ENCODE measurements at places on chromosomes 5 and 9.

DNA sequence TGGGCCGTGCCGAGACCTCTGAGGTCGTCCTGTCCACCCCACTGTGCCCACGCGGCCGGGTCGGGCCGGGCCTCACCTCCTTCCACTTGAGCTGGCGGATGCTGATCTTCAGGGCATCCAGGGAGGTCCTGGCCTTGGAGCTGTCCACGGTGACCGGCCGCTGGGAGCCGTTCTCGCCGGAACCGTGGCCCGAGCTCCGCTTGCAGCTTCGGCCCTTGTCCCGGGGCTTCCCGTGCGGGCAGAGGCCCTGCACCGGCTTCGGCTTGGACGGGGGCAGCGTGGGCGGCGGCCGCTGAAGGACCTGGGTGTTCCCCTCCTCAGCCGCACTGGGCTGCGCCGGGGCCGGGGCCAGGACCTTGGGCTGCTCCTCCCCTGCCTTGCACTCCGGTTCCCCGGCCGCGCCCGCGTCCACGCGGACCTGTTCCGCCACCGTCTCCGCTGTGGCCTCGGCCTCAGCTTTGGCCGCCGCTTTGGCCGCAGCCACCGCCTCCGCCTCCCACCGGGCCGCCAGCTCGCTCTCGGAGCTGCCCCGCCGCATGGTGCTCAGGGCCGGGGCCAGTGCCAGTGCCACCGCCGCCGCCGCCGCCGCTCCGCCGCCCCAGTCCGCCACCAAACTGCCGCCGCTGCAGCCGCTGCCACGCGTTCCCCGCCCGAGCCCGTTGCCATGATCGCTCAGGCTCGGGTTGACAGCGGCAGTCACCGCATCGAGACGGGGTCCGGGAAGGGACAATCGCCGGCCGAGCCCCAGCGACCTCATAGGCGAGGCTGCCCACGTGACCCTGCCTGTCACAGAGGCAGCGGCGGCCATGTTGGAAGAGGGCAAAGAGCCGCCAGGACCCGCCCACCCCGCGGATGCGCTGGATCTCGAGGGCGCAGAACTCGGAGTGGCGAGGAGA, at the start of gene TTLL11:
TSS of gene TTLL11 (minus strand) at position 698 of the 896 bp plus-strand sequence. CDS start at position 538, 160 bp downstream.
- DNase-seq: peak; percentile 95

DNA sequence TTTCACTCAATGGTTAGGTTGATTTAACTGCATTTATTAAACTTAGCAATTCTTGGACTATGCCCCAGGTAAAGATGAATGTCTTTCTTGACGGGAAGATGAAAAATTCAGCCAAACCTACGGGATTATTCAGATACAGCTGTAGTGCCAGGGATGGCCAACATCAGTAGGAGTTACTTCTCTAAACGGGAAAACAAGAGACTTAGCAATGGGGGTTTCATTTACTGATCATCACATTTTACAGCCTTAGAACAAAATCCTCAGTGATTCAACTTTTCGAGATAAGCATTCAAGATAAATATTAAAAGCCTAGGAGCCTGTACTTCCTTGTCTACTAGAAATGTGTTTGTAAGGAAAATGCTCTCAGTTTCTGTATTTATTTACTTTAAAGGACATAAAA, 46.1 kb downstream of the S1PR3 start:
- no peak for DNase-seq

GRCh38 chr5:173557123-173557903, 59.1 kb downstream of the BOD1 start:
- DNase-seq: peak; percentile 16

GRCh38 chr5:100270023-100270771, 265.0 kb upstream of the FAM174A start:
- DNase-seq: peak; percentile 18

GRCh38 chr5:4716781-4717180, 423.3 kb upstream of the ADAMTS16 start:
- no peak for DNase-seq

GRCh38 chr5:159405611-159406031, 75.3 kb upstream of the IL12B start:
- no peak for DNase-seq

DNA sequence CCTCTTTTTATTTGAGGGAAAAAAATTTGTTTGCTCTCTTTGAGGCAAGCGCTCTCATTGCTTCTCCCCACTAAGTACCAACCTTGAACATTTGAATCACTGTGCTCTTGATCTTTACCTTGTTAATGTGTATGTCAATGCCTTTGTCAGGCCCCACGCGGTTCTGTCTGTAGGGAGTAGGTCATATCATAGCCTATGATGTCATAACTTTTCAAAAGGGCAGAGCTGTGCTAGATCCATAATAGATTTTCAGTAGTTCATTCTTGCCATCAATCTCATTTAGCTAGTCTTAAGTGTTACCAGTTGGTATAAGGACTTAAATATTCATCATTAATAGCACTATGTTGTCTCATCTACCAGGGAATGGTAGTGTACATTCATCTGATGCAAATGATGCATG, 56.6 kb downstream of the MAST4 start:
- no peak for DNase-seq

- peak; percentile 57 for DNase-seq
Observed at GRCh38 chr9:893843-894420, 52.4 kb downstream of the DMRT1 start.

DNA sequence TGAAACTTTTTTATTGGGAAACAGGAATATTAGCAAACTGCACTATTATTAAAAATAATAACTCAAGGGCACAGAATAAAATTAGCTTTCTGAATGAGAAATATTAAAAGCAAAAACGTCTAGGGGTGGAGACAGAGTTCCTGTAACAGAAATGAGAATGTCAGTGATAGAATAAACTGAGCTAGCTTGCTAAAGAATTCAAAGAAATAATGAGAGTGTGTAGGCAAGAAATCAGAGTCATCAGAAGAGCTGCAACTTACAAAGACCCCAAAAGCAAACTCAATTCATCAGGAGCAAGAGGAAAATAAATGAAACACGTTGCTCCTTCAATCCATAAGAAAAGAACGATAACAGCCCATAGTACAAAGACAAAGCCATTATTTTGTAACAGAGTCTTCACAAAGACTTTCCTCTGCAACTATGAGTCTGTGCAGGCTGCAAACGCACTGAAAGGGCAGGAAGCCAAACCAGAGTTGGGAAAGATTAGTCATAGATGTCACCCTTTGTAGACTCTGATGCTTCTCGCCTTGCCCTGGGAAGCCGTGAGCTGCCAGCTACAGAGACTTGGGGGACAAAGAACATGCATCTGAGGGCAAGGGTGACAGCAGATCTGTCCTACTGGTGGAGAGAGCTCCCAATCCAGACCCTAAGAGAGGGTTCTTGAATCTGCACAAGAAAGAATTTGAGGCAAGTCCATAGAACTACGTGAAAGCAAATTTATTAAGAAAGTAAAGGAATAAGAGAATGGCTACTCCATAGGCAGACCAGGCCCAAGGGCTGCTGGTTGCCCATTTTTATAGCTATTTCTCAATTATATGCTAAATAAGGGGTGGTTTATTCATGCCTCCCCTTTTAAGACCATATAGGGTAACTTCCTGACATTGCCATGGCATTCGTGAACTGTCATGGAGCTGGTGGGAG, 40.8 kb downstream of the SHC3 start:
- DNase-seq: peak; percentile 97

GRCh38 chr9:124964604-124965003, 23.7 kb upstream of the GOLGA1 start:
- no peak for DNase-seq

DNA sequence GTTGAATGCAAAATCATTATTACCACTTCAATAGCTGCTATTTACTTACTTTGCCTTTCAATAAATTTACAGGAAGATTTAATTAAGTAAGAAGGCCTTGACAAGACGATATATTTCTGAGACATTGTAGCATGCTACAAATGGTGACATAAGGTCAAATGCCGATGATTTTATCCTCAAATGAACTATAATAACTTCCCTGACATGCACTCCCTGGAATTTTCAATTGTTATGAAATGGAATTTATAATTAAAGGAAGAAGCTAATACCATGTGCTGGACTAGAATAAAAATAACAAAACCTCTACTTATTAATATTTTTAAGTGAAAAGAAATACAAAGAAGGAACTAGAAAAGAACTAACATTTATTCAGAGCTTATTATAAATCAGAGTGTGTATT, 30.2 kb upstream of the ITGA1 start:
- no peak for DNase-seq

- no peak for DNase-seq
Observed at GRCh38 chr9:33932078-33932807, 115.3 kb downstream of the UBE2R2 start.

GRCh38 chr5:174655351-174655750, 69.0 kb upstream of the MSX2 start:
- DNase-seq: no peak

DNA sequence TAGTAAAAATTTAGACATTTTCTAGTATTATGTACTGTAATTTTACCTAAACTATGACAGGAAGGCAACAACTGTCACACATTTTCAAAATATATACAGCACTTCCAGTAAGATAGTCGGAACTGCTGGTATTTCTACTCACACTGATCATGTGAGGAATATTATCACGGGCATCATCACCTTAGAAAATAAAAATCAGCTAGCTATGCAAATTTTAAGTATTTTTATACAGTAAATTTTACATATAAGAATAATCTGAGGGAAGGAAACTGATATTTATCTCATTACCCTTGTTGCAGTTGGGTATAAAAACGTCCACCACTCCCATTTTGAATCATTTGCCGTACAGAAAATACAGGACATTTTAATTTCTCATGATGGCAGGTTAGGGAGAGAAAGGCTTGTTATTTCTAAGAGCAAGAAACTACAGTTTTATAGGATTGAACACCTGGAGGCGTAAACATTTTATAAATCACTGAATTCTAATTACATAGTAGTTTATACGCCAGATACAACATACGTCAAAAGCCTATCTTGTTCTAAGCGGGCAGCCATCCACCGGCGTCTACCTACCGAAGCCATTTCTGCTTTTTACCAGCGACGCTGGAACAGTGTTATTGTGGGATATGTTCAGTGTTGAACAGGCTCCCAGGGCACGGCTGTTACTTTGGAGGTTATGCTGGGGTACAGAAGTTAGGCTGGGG, 729 bp upstream of the TNPO1 start:
- no peak for DNase-seq

GRCh38 chr9:5578018-5578697, 50.7 kb upstream of the RIC1 start:
- peak; percentile 29 for DNase-seq

DNA sequence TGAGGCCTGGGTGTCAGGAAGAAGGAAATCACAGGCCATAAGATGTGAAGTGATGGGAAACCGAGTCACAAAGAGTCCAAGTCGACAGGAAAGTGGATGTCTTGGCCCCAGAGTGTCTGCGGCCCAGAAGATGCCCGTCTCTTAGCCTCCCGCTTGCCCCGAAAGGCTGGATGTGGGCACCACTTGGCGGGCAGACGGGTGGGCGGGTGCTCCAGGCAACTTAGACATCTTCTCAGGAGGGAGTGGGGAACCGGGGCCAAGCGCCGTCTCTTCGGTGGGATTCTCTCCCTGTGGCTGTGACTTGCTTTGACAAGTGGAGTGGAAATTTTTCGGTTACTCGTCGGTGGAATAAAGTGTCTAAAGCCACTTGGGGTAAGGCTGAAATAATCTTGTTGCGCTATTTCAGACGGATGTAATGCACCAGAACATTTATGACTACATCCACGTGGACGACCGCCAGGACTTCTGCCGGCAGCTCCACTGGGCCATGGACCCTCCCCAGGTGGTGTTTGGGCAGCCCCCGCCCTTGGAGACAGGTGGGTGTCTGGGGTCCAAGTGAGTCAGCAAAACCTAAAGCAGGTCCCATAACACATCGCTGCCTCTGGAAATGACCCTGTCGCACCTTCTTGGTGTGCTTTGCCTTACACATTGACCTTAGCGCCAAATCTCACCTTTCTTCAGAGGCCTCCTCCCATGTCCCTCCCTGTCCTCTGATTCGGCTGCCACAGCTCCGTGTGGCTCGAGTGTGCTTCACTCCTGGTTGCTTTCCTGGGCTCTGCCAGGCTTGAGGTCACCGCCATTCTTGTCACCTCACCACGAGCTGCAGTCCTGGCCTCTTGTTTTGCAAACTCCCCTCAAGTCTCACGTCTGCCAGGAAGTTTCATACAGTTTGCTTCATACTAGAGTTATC, 20.4 kb upstream of the EXOC3 start:
- DNase-seq: no peak
